Stimulated activated CD8-positive, alpha-beta memory T cell treated with anti-CD3 and anti-CD28 coated beads, Interleukin-4, amount 100 ng/mL, for 4 hours (primary cell): ENCODE measurements at places on chromosomes 5 and 9.

GRCh38 chr5:109711673-109712072, 21.9 kb downstream of the MAN2A1 start:
- no peak for DNase-seq

DNA sequence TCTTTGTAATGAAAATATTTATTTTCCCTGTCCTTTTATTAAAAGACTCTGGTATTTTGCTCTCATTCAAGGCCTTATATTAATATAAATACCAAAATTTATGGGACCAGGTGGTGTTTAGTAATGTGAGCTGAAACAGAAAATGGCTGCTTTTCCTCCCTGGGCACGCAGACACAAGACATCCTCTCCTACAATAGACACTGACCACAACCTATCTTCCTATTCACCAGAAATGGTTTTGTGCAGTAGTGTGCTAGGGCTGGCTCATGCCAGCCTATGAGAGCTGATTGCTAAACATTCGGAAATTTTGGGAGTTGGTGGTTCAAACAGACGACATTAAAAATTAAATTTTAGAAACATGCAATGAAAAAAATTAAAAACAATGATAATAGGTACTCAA, 338.2 kb downstream of the BNC2 start:
- DNase-seq: no peak

- no peak for DNase-seq
Observed at GRCh38 chr9:122008559-122008958, 84.5 kb downstream of the TTLL11 start.

- DNase-seq: no peak
Observed at GRCh38 chr5:99900302-99900852, 634.8 kb upstream of the FAM174A start.

- no peak for DNase-seq
Observed at GRCh38 chr5:146205499-146206202, 2.2 kb downstream of the RBM27 start.

GRCh38 chr5:180665682-180666404, 16.4 kb upstream of the FLT4 start:
- no peak for DNase-seq

DNA sequence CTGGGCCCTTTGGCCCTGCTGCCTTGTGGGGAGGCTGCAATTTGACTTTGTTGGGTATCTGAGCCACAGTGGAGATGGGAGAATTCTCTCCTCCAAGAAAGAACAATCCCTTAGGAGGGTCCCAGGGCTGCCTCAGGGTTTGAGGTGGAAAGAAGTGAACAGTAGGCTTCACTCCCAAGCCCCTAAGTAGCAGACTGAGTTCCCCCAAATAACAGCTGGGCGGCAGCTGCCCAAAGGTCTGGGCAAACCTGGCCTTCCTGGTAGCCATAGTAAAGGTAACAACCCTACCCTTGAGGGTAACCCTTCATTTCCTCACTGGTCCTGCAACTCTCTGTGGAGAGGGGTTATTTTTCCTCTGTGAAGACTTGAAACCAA, 746 bp downstream of the RGS3 start:
- no peak for DNase-seq

DNA sequence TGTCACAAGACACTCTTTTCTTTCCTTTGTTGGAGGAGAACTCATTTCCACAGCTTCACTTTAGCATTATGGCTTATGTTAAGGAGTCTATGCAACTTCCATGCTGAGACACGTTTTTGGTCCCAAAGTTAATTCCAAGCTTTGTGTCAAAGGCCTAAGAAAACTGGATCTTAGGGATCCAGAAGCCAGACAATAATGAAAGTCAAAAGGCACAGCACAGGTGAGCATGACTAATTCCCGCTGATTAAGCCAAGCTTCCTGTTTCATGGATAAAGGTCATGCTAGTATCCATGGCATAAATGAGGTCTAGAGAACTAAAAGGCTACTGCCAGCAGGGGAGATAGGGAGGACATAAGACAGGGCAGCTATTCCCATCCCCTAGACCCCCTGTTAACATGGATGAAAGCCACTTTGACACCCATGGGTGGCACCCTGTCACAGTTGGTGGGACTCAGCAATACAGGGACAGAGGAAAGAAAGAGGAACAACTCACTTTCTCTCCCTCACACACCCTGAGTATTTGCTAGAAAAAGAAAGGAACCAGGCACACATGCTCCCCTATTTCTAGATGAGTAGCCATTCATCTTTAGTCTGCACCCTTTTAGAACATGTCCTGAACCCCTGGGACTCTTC, 438.1 kb upstream of the CDH9 start:
- no peak for DNase-seq

GRCh38 chr5:157571357-157571827, 4.2 kb downstream of the ADAM19 start:
- DNase-seq: no peak

DNA sequence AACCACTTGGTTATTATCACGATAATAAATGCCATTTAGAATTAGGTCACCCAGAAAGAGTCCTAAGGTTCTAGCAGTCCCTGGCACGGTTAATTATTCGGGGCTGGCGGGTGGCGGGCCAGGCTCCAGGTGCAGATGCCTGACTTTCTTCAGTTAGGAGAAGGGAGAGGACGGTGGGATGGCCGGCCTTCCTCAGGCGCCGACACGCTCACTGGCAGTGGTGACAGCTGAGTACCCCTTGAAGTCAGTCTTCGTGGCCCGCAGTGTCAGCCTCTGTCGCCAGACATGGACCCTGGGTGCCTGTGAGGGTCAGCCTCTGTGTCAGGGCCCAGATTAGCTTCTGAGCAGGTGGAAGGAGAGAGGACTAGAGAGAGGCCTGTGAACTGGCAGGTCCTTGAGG, 21.1 kb upstream of the EXOC3 start:
- DNase-seq: no peak

- no peak for DNase-seq
Observed at GRCh38 chr5:111582993-111583601, 70.8 kb upstream of the STARD4 start.

DNA sequence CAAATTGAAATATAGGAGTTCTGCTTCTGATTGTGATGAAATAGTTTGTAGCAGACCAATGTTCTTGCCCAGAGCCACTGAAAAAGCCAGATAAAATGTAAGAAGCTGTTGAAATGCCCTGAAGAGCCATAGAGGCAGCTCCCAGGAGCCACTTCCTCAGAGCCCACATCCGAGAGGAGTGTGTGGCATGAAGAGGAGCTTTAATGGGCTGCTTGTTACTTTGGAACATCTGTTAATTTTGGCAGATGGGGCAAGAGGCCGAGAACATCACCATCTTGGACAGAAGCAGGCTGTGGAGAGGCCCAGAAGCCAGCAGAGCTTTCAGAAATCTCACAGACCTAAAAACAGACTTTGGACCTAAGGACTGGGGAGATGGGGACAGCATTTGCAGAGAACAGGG, 370.8 kb downstream of the GADD45G start:
- DNase-seq: no peak

GRCh38 chr5:141848744-141849414, 29.3 kb downstream of the PCDH1 start:
- DNase-seq: no peak

GRCh38 chr5:72509401-72509800, 2.2 kb upstream of the ZNF366 start:
- no peak for DNase-seq

- no peak for DNase-seq
Observed at GRCh38 chr5:84032324-84032723, 311.7 kb upstream of the HAPLN1 start.

GRCh38 chr5:120843390-120843980, 379.4 kb downstream of the PRR16 start:
- DNase-seq: no peak

- DNase-seq: no peak
Observed at GRCh38 chr5:93591323-93591945, 8.4 kb downstream of the NR2F1 start.

DNA sequence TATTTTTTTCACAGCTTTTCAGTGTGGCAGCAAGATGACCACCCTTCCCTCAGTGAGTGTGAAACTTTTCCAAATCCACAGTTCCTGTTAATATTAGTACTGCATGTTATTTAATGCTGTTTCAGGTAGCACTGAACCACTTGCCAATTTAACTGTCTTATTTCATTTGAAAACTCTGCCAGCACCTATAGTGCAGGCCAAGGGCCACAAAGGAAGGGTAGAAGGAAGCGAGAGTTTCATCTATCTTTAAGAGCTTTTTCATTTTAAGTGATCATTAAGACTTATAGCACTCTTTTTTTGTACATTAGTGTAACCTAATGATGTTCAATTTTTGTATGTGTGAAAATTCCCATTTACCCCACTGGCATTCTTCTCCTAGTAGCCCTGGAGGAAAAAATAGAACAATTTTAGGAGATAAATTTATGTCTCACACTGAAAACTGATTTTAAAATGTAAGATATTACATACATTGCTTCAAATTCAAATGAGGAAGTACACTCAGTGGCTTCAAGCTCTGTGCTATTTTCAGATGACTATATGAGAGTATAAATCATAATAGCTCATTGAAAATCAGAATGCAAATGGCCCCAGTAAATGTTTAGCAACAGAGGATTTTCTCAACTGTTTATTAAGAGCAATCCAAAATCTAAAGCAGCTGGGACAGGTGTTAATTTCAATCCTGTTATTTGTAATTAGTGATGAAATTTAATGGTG, 820.5 kb downstream of the PTPRD start:
- no peak for DNase-seq

GRCh38 chr5:7886849-7887475, 18.0 kb downstream of the MTRR start:
- no peak for DNase-seq

GRCh38 chr5:109413458-109413857, 3.7 kb upstream of the PJA2 start:
- no peak for DNase-seq

GRCh38 chr5:67806654-67807438, 408.7 kb upstream of the PIK3R1 start:
- DNase-seq: no peak

DNA sequence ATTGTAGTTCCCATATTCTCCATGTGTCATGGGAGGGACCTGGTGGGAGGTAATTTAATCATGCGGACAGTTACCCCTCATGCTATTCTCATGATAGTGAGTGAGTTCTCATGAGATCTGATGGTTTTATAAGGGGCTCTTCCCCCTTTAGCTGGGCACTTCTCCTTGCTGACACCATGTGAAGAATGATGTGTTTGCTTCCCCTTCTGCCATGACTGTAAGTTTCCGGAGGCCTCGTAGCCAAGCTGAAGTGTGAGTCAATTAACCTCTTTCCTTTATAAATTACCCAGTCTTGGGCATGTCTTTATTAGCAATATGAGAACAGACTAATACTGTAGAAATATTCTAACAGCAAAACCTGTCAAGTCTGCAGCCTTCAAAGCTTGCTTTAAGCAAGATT, 293.2 kb downstream of the CTNND2 start:
- no peak for DNase-seq

- DNase-seq: no peak
Observed at GRCh38 chr5:62732677-62733121, 154.1 kb downstream of the LRRC70 start.

DNA sequence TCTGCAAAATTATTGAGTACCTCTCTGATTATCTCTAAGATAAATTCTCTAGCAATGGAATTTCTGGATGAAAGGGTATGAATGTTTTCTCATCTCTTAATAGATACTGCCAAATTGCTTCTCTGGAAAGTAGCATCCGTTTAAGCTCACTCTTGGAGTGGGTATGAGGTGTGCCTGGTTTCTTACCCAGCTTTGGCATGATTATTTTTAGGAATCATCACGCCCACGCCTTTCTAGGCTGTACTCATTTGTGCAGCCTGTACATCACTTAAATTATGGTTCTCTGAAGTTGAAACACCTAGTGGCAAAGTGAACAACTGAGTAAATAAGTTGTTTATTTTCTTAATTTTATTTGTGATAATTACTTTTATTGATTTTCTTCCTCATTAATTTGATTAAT, 156.5 kb upstream of the IL12B start:
- DNase-seq: no peak

GRCh38 chr5:21642312-21642711, 1210.8 kb downstream of the CDH12 start:
- DNase-seq: no peak

DNA sequence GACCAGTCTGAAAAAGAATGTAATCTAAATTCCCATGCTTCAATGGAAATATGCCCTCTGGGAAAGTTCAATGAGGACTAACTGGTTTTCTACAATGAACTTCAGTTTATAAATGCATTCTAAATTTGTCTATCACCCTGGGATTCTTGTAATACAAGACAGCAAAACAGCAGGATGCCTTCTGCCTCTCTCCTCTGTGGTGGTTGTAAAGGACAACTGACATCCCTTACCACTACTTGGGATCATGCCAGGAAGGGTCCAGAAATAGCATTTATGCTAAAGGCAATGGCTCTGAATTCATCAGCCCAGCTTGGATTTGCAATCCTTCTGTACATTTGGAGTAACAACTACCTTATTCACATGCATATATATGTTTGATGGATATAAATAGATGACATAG, 97.3 kb upstream of the ADAMTS16 start:
- no peak for DNase-seq

GRCh38 chr5:56148453-56148971, 84.6 kb downstream of the ANKRD55 start:
- DNase-seq: no peak

DNA sequence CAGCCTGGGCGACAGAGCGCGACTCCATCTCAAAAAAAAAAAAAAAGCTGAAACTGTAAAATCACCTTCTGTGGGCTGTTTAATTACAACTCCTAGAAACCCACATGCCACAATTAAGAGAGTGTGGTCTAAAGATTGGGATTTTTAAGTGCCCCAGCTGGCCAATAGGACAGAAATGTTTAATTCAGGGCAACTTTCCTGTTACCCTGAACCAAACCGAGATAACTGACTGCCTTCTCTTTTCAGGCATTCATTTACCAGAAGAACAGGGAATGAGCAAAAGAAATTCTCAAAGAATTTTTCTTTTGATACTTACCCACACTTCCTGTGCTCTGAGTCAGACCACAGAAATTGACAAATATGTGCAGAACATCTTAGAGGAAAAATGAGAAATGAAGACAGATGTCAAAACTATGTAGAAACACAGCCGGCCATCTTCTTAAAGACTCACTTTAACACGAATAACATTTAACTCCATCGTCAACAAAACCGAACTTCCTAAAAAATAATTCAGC, 221.3 kb upstream of the DAPK1 start:
- no peak for DNase-seq

DNA sequence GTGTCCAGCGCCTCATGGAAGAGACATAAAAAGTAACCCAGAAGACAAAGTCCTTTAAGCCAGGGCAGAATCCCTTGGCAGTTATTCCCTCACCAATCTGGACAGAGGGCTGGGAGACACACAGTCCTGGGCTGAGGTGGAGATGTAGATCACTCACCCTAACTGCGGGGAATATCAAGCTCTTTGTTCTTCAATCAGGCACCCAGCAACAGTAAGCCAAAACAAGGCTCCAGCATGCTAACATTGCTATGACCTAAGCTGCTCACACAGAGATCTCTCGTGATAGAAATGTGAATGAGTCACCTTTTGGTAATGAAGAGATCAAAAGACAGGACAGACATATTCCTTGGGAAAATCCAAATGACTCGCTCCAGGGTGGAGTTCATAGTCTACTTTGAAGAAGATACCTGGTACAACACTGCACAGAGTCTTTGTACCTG, 101.3 kb downstream of the FBN2 start:
- DNase-seq: no peak

- DNase-seq: no peak
Observed at GRCh38 chr5:153546566-153546965, 56.1 kb downstream of the GRIA1 start.
